Activated CD8-positive, alpha-beta T cell treated with anti-CD3 and anti-CD28 coated beads, Interleukin-2, amount 10 ng/mL, durations not matched to agents 7 days and 5 days (primary cell): ENCODE measurements at places on chromosomes 1 and 21. TPM values are rescaled to one million over a fixed set of nuclear protein-coding genes. Genes with fewer than 3 reads are reported as not detected.

Gene TSPAN2
- total RNA-seq = 0.84 TPM

Gene CYP4A11
- not detected for total RNA-seq

Gene GUCA2B
- not detected for total RNA-seq

Gene HORMAD1
- total RNA-seq = not detected

Gene KCNQ4
- total RNA-seq = 0.87 TPM

Gene OR2T5
- total RNA-seq = not detected
